ENCODE measurements at places on chromosomes 3 and 15. TPM values are rescaled to one million over a fixed set of nuclear protein-coding genes. Genes with fewer than 3 reads are reported as not detected.

The TMCO5A gene
- not detected for total RNA-seq

The CTSH gene
- 348 TPM for total RNA-seq

The CCDC12 gene
- total RNA-seq = 38.8 TPM

DNA sequence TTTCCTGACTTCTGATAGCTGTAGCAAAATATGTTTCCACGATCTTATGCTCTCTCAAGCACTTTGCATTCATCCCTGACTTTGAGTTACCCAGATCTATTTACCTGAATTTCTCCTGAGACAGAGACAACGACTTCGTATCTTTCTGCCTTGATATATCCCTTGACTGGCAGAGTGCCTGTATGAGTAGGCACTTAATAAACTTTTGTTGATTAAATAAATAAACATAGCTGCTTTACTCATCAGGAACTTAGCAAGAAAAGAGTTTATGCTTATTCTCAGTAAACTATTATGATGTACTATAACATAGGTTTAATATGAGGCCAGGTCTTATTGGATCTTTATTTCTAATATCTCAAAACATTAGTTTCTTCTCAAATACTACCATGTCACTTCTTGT lies 85.6 kb upstream of the PHLDB2 start:
- DNase-seq = no peak
- H3K4me1 ChIP-seq = peaks cover 10% of the 10 kb centered on the region
- no peak overlapping the region for H3K4me3 ChIP-seq

DNA sequence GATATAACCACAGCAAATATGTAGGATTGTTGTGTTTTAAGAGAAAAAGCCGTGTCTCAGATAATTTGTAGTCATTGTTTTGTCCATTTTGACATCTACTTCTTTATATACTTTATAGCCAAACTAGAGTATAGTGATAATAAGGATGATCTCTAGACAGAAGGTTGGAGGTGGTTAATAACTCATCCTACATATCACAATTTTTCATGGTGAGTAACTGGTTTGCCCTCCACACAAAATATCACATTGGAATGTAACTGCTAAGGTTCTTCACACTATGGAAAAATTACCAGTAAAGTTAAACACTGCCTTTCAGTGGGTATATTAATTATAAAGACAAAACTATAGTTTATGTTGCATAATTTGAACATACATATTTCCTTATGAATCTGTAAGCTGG lies 380.7 kb downstream of the LPP start:
- H3K4me3 ChIP-seq = no peak overlapping the region
- H3K36me3 ChIP-seq = no peaks in the 10 kb centered on the region
- H3K27me3 ChIP-seq = no peaks in the 10 kb centered on the region
- no peaks in the 10 kb centered on the region for H3K4me1 ChIP-seq
- H3K27ac ChIP-seq = no peak overlapping the region

DNA sequence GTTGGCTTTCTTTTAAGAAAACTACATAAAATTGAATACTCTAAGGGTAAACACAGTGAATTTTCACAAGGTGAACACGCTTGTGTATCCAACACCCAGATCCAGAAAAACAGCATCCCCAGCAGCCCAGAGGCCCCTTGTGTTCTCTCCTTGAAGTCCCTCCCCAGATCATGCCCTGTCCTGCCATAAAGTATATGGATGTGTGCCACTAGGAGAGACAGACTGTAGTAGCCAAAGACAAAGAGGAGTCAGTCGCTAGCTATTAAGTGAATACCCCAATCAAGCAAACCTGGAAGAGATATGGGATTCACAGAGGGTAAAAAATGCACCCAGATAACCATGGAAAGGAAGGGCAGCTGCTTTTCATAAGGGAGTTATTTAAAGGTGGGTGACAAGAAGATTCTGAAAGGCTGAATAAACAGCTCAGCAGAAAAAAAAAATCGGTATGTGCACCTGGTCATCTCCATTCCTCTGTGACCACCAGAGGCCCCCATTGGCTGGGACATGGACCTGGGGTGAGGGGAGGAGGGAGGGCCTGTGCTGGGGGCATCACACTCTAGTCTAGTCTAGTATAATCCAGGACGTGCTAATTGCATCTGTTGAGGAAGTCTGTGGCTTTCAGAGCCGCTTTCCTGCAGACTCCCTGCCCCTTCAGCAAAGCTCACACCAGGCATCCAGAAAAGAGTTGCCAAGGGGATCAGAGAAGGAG lies 167.3 kb upstream of the NDN start:
- no peak overlapping the region for H3K4me3 ChIP-seq
- DNase-seq = no peak
- H3K27ac ChIP-seq = no peak overlapping the region
- no peaks in the 10 kb centered on the region for H3K4me1 ChIP-seq

DNA sequence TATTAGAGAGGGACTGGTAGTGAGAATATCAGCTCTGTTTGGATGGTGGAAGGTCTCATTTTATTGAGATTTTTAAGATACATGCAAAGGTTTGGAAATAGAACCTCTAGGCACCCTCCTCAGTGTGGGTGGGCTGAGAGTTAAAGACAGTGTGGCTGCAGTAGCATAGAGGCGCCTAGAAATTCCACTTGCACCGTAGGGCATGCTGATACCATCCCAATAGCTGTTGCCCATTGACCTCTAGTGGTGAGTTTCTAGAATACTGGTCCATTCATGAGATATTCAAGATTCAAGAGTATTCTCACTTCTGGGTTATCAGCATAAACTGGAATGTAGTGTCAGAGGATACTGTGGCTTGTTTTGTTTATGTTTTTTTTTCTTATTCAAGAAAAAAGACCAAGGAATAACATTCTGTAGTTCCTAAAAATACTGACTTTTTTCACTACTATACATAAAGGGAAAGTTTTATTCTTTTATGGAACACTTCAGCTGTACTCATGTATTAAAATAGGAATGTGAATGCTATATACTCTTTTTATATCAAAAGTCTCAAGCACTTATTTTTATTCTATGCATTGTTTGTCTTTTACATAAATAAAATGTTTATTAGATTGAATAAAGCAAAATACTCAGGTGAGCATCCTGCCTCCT lies 87.2 kb downstream of the TGFBR2 start:
- no peak overlapping the region for H3K4me3 ChIP-seq
- no peak for DNase-seq
- H3K27me3 ChIP-seq = no peaks in the 10 kb centered on the region
- peaks cover 70% of the 10 kb centered on the region for H3K36me3 ChIP-seq
- peaks cover 67% of the 10 kb centered on the region for H3K4me1 ChIP-seq

DNA sequence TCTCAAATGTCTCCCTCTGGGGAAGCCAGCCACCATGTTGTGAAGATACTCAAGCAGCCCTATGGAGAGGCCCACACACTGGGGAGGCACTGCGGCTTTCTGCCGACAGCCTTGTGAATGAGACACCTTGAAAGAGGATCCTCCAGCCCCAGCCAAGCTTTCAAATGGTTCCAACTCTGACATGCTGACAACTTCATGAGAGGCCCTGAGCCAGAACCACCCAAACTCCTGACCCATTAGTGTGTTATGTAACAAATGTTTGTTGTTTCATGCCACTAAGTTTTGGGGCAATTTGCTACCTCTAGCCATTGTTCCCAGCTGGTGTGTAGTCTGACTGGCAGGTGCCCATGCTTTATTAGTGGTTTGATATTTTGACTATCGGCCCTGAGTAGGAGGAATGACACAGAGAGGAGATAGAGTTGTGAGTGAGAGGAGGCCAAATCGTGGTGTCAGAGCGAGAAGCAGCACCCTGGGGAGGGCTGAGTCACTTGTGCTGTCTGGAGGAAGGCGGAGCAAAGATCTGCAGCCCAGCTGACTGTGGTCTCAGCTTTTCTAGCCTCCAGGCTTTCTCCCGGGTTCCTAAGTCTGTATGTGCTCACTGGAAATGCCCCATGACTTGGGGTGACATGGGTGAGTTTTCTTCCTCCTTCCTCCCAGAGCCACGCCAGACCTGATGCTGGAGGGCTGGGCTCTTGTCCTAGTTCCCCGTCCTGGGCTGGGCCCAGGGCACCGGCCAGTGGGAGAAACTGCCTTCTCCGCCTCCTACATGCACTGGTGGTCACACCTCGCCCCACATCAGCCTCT lies 56.7 kb upstream of the BLM start:
- H3K27me3 ChIP-seq = no peaks in the 10 kb centered on the region
- H3K4me1 ChIP-seq = peaks cover 14% of the 10 kb centered on the region
- peak; percentile 62 for DNase-seq
- no peaks in the 10 kb centered on the region for H3K36me3 ChIP-seq
- peak overlapping the region; percentile 75 for H3K27ac ChIP-seq
- H3K4me3 ChIP-seq = no peak overlapping the region

DNA sequence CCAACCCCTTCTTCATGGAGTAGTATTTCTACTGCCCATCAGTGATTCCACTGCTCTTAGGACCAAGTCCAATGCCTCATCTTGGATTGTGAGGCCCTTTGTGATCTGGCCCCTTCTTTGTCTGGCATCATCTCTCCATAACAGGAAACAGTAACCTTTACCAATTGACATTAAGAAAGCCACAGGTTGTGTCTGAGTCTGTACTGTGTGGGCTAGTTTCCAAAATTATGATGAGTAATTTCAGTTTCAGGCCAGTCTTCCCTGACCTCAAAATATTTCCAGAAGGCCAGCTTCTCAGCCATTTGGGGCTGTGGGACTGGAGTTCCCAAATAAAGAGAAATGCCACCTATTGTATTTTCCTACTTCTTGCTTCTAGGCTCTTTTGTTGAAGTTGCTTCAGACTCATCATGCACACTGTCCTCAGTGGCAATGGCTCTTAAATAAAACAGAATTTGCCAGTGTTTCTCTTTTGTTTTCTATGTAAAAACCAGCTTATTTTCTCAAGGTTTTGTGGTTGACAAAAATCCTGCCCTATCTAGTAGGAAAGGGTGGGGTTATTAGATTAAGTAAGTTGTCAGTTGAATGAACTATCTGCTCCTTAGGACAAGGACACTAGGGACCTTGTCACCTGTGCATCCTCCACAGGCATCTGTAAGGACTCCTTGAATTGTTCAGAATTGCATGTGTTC lies 47.0 kb upstream of the ACKR4 start:
- no peaks in the 10 kb centered on the region for H3K27me3 ChIP-seq
- H3K4me1 ChIP-seq = peaks cover 18% of the 10 kb centered on the region
- H3K36me3 ChIP-seq = no peaks in the 10 kb centered on the region
- no peak overlapping the region for H3K27ac ChIP-seq
- no peak for DNase-seq

- H3K4me1 ChIP-seq = no peaks in the 10 kb centered on the region
- no peak overlapping the region for H3K27ac ChIP-seq
- H3K4me3 ChIP-seq = no peak overlapping the region
- no peaks in the 10 kb centered on the region for H3K27me3 ChIP-seq
Observed at GRCh38 chr3:113802795-113803455, 35.7 kb upstream of the GRAMD1C start.

DNA sequence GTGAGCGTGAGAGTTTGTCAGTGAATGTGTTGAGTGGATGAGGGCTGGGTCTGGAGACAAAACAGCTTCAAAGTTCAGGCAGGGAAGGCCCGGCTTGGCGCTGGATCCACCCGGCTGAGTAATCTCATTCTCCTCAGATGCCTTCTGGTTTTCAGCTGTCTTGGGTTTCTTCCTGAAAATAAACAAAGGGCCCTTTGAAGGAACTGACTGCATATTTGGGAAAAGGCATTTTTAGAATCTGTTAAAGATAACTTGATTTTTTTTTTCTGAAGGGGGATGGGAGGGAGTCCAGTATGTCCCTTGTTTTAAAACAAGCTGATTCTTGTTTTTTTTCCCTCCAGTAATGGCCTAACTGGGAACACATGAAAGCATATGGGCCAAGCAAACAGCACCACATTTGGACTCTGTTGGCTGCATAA lies 86.4 kb downstream of the TIGIT start:
- H3K36me3 ChIP-seq = peaks cover 30% of the 10 kb centered on the region
- H3K27me3 ChIP-seq = no peaks in the 10 kb centered on the region
- H3K27ac ChIP-seq = no peak overlapping the region
- peak; percentile 72 for DNase-seq
- H3K4me3 ChIP-seq = no peak overlapping the region

DNA sequence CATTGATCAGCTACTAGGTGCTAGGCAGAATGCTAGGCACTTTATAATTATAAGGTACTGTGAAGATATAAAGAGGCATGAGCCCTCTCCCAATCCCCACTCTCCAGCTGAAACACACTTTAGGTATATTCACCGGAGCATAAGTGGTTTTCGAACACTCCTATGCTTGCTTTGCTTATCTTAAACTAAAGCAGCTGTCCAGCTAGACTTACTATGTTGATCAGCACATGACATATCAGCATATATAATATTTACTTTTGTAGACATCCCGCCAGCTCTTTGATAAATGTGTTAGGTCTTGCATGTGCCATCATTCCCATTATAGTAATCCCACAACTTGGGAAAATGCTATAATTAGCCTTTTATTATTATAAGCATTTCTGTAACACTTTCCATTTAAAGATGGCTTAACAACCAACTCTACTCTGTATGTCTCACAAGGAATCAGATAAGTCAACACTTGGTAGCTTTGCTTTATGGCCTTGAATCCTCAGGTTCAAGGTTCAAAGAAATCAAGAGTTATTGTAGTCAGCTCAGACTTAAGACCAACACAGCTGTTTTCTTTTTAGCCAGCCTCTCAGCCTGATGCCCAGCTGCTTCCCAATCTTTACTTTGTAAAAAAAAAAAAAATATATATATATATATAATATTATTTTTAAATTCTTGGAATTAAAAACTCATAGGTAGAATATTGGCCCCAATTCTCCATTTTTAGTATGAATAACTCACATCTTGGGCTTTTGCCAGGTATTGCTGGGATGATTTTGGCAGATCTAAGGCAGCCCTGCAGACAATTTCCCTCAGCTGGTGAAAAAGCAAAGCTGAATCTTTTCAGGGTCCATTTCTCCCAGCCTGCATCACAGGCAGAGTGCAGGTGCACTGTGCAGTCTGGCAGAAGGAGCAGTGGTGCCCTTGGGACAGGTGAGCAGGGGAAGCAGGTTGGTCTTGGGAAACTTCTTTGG lies 104.2 kb downstream of the THRB start:
- peaks cover 24% of the 10 kb centered on the region for H3K4me1 ChIP-seq
- H3K27me3 ChIP-seq = no peaks in the 10 kb centered on the region
- H3K27ac ChIP-seq = peak overlapping the region; percentile 14
- no peak for DNase-seq
- no peaks in the 10 kb centered on the region for H3K36me3 ChIP-seq

DNA sequence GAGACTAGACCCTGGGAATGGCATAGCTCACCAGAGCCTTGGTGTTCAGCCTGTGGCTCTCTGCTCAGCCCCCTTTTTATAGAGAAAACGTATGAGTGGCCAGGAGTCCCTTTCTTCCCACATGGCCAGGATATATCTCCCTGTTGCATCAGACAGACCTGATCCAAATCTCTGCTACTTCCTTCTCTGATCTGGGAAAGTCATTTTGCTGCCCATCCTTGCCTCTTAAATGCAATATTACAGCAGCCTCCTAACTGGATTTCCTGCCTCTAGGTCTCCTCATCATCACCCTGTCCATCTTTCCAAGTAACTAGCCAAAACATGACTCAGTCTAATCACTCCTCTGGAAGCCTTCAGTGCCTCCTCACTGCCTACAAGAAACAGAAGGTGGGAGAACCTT lies 42.9 kb downstream of the CTDSPL start:
- no peak overlapping the region for H3K4me3 ChIP-seq
- no peaks in the 10 kb centered on the region for H3K27me3 ChIP-seq
- H3K4me1 ChIP-seq = peaks cover 39% of the 10 kb centered on the region
- H3K27ac ChIP-seq = no peak overlapping the region
- DNase-seq = no peak
- H3K36me3 ChIP-seq = no peaks in the 10 kb centered on the region

- no peaks in the 10 kb centered on the region for H3K4me1 ChIP-seq
- no peak overlapping the region for H3K27ac ChIP-seq
- no peak overlapping the region for H3K4me3 ChIP-seq
Observed at GRCh38 chr3:31188112-31188511, 293.7 kb upstream of the GADL1 start.

Measured in stomach (tissue), 19 donors.